ENCODE measurements at places on chromosomes 7 and 10.

GRCh38 chr7:69608878-69609277, 10.6 kb downstream of the AUTS2 start:
- DNase-seq: no peak

GRCh38 chr10:30724296-30724695, 94.7 kb upstream of the LYZL2 start:
- no peak for DNase-seq

DNA sequence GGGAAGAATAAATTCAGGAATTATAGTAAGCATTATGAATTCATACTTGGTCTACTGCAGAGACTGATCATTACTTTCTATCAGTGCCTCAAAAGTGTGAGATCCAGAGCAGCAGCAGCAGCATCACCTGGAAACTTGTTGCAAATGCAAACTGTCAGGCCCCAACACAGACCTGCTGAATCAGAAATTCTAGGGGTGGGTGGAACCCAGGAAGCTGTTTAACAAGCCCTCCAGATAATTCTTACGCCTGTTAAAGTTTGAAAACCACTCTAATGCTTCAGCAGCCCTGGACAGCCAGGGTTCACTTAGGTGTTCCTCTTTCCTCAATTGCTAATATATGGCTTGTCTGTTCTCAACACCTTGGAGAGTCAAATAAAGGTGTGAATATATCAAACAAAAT, 19.5 kb downstream of the CACUL1 start:
- no peak for DNase-seq

DNA sequence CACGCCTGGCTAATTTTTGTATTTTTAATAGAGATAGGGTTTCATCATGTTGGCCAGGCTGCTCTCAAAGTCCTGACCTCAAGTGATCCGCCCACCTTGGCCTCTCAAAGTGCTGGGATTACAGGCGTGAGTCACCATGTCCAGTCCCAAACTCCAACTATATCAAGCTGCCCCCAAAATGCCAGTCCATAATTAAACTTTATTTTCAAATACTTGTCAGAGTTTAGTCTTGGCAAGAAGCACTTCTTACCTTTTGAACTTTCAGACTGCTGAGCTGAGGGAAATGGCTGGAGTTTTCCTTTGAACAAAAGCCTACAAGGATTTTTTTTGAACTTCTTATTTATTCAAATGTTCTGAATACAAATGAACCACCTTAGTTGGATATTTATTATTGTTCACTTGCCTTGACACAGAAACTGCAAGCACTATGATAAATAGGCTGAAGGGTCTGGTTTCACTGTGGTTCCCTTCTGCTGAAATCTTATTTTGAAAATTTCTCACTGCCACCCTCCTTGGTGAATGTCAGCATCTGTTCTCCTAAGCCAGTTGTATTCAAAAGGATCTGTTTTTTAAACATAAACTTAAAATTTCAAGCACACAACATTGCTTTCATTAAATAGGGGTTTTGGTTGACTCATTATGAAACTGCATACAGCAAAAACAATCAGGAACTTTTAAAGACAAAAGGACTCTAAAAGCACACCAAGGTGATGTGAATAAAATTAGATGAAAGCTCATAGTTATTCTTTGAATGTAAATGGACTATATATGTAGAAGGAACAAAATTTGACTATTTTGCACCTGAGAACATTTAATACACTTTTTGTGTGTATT, 101.7 kb upstream of the SLC26A5 start:
- peak; percentile 41 for DNase-seq

- no peak for DNase-seq
Measured at GRCh38 chr7:27092819-27093110, 3.0 kb downstream of the HOXA1 start.
